Activated naive CD8-positive, alpha-beta T cell treated with anti-CD3 and anti-CD28 coated beads for 36 hours (primary cell): ENCODE measurements at places on chromosomes 7 and 10.

GRCh38 chr10:16612115-16612980 is 90.7 kb upstream of the C1QL3 start:
- DNase-seq: no peak

DNA sequence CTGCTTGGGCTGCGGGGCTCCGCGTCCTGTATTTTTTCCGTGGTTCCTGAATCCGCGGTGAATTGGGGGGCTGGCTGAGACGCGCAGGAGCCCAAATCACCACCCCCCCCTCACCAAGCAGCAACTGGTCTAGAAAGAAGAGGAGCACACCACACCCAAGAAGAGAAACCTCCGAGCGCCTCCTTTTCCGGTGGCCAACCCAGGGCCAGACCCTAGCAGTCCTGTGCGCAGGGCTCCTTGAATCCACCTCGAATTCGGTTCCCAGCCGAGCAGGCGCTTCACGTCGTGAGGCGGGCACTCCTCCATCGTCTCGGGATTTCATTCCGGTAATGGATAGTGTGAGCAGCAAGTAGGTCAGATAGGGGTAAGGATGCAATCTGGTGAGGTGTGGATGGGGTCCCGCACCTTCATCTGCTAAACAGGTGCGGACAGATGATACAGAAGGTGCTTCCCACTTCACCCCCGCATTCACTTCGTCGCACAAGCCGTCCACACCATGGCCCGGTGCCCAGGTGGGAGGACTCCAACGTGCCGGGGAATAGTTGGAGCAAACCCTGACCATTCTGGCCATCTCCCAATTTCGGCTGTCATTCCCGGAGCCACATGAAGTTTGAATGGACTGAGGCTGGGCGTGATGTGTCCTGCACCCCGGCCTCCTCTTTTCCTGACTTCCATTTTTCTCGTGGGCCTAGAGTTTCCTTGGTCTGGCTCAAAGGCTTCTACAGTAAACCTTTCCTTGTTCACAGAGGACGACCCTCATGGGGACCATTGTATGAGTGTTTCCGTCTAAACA is 19.8 kb upstream of the ZNF273 start:
- DNase-seq: no peak

DNA sequence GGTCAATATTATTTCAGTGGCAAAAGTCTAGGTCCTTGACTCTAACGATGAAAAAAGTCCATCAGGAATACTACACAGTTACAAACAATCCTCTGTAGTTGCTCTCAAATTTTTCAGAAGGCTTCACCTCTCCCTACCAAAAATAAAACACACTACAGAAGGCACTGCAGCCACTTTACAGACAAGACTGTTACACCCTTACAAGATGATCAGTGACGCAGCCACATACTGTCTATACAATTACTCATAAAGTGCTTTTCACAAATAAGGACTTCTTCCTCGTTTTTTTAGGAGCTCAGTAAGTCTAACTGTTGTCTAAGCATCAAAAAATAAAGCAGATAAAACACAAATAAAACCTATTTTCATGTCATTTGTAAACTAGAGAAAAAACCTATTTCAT is 27.1 kb downstream of the NDUFB2 start:
- no peak for DNase-seq

GRCh38 chr7:100167912-100168323 is 499 bp downstream of the GAL3ST4 start:
- no peak for DNase-seq
